ENCODE measurements at places on chromosomes 6 and 20. TPM values are rescaled to one million over a fixed set of nuclear protein-coding genes. Genes with fewer than 3 reads are reported as not detected.

The PLAGL2 gene
- total RNA-seq: 25.7 TPM

The PLAGL1 gene
- 1.7 TPM for total RNA-seq

The GGT7 gene
- 36.0 TPM for total RNA-seq

The KCNQ5 gene
- 7.0 TPM for total RNA-seq

The SLC22A3 gene
- 4.6 TPM for total RNA-seq

The PRELID3B gene
- 47.0 TPM for total RNA-seq

The FAM217B gene
- 24.4 TPM for total RNA-seq

The BMP7 gene
- 45.6 TPM for total RNA-seq

The HRH3 gene
- not detected for total RNA-seq

The FOXA2 gene
- 81.0 TPM for total RNA-seq

The POPDC3 gene
- total RNA-seq: 6.4 TPM

The KIF6 gene
- 0.62 TPM for total RNA-seq

The GTSF1L gene
- total RNA-seq: not detected

The GHRH gene
- total RNA-seq: not detected

The MLN gene
- total RNA-seq: not detected

The SLC13A3 gene
- total RNA-seq: 7.7 TPM

The ATP6V1G2 gene
- total RNA-seq: 1.6 TPM

The TRIM31 gene
- total RNA-seq: not detected

The MYL9 gene
- total RNA-seq: 274 TPM

The C20orf204 gene
- 5.0 TPM for total RNA-seq

The COL9A3 gene
- total RNA-seq: 43.0 TPM

The MYBL2 gene
- 190 TPM for total RNA-seq
